ENCODE measurements at places on chromosomes 7 and 10.
A peak's percentile ranks its signal among the peaks of the same experiment; 100 is the strongest.

- DNase-seq = no peak
Measured at GRCh38 chr10:95388109-95388471, 97.3 kb upstream of the PDLIM1 start.

DNA sequence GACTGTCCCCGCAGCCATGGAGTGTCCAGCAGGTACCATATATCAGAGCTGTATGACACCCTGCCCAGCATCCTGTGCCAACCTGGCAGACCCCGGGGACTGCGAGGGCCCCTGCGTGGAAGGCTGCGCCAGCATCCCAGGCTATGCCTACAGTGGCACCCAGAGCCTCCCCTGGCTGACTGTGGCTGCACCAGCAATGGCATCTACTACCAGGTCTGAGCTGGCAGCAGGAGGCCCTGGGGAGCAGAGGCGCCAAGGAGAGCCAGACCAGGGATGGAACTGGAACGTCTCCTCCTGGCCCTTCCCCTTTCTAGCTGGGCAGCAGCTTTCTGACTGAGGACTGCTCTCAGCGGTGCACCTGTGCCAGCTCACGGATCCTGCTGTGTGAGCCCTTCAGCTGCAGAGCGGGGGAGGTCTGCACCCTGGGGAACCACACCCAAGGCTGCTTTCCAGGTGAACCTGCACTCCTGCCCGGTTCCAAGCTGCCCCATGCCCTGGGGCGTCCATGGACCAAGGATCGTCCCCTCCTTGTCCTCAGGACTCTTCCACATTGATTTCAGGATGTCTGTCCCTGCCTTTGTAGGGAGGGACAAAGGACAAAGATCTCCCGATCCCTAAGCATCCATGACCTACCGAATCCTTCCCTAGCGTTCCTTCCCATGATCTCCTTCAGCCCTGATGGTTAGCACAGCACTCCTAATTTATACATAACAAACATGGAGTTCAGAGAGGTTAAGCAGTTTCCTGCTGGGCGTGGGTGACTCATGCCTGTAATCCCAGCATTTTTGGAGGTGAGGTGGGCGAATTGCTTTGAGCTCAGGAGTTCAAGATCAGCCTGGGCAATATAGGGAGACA is 33.3 kb downstream of the EPHB4 start:
- no peak for DNase-seq

DNA sequence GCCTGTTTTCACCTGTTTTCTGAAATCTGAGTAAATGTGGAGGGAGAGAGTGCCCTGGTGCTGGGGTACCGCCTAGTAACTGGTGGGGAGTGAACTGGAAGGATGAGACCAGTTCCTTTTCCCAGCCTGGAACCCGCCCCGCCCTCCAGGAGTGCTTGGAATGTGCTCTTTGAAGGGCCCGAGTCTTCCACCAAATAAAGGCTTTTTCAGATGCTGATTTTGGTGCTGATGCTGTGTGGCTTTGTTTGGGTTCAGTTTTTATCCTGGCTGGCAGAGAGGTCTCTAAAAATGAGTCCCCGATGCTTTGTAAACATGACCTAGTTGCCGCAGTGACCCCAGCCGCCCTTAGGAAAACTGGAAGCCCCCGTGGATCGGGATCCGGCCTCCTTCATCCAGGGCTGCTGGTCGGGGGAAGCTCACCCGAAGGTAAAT is 25.9 kb downstream of the FOXK1 start:
- no peak for DNase-seq

- DNase-seq = no peak
Measured at GRCh38 chr7:95725205-95725604, 47.1 kb upstream of the DYNC1I1 start.

DNA sequence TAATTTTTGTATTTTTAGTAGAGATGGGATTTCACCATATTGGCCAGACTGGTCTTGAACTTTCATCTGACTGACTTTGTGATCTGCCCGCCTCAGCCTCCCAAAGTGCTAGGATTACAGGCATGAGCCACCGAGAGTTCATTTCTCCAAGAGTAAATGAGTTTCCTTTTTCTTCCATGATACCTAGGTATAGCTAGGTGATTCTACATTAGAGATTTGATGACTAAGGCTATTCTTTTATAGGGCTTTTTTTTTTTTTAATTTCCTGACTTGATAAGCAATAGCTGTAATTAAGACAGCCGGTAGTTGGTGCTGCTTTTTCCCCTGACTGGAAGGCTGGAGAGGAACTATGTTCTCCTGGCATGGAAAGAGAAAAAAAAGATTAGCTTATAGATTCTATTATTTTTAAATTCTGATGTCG is 3.3 kb downstream of the PTPN12 start:
- DNase-seq = no peak

DNA sequence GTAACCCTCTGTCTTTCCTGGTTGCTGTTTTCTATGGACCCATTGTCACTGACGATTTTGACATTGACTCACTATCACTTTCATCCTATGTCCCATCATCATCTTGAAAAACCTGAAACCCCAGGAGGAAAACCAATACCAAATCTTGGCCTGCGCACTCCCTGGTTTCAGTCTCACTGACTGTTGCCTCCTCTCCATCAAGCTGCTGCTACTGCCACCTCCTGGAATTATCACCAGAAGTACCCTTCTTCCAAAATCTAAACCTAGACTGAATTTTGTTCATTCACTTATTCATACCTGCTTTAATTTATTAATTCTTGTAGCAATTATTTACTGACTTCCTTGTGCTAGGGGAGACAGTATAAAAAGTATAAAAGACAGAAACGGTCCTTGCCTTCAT is 44.5 kb upstream of the ACBD5 start:
- peak; percentile 11 for DNase-seq

DNA sequence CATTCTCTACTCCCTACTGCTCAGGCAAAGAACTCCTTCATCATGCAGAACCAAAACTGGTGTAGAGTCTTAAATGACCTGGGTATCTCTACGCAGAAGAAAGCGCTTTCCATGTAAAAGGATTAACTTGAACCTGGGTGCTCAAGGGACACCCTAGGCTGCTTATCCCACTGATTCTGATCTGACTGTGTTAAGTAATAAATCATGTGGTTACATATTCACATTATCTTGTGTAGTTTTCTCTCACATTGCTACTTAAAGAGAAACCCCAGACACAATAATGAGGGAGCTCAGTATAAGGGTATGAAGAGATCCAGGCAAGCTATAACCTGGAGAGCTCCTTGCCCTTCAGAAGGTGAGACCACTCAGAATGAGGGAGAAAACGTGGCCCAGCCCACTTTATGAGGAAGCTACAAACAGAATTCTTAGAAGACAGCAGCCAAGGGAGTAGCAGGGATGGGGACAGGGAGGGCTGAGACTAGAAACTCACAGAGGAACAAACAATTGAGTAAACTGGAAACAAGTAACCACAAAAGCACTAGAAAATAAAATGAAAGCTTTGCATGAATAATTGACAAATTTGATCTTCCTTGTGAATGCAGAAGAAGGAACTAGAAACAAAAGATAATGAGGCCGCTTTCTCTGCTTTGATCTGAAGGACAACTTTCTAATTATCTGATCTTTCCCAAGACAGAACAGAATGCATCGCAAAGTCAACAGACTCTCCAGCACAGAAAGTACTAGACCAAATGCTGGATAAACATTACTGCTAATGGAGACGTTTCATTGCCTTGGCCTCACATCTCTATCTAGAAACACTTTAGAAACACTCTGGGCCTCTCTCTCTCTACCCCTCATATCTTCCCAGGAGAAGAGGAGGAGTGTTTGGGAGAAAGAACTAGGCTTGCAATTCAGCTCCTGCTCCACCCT is 76.1 kb downstream of the LRRC17 start:
- peak; percentile 40 for DNase-seq

DNA sequence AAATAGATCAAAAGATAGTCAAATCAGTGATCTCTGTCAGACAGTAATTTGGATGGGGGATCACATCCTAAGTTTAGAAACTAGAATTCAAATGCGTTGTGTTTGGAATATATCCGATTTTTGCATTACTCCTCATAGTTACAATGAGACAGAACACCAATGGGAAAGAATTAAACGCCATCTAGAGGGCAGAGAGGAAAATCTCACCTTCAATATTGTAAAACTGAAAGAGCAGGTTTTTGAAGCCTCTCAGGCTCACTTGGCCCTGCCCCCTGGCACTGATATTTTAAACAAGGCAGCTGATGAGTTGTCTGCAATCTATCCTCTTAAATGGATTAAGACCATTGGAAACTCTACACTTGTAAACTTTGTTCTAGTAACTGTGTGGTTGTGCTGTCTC is 17.7 kb downstream of the FRG2B start:
- no peak for DNase-seq

DNA sequence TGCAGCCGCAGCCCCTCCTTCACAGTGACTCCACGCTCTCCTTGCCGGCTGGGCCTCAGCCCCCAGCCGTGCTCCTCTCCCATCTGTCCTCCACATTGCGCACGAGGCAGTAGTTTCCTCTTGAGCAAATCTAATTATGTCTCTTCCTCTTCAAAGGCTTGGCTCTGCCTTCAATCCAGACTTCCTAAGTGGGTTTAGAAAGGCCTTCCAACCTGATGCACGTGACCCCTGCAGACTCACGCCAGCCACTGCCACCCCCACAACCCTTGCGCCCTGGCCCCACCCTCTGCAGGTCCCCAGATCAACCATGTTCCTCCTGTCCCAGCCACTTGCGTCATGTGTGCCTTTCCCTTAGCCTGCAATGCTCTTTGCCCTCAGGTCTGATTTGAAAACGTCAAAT is 75.0 kb upstream of the ADAM12 start:
- no peak for DNase-seq

GRCh38 chr10:30505543-30506298 is 71.7 kb downstream of the MAP3K8 start:
- peak; percentile 64 for DNase-seq

DNA sequence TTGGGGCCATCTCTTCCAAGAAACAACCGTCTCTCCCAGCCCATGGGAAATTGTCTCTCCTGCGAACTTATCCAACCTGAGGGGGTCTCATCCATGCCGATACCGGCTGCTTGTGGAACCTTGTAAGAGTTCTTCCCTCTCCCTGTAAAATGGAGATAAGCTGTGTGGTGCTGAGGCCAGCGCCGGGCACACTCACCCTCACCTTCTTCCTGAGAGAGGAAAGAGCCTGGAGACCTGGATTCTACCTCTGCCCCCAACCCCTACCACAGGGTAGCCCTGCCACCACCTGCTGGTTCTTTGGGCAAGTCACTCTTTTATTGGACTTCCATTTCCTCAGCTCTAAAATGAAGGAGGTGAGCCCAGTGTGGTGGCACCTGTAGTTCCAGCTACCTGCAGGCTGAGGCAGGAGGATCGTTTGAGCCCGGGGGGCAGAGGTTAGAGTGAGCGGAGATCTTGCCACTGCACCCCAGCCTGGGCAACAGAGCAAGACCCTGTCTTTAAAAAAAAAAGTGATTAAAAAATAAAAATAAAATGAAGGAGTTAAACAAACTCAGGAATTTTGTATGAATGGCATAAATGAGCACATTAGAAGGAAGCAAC is 38.4 kb upstream of the PSAP start:
- no peak for DNase-seq

GRCh38 chr7:94223375-94224084 is 171.2 kb upstream of the COL1A2 start:
- no peak for DNase-seq

DNA sequence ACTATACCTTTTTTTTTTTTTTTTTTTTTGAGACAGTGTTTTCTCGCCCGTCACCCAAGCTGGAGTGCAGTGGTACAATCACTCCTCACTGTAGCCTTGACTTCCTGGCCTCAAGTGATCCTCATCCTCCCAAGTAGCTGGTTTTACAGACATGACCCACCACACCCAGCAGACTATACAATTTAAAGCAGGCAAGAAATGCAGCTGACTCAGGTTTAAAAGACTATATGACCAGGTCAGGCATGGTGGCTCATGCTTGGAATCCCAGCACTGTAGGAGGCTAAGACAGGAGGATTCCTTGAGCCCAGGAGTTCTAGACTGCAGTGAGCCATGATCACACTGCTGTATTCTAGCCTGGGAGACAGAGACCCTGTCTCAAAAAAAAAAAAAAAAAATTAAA is 89.5 kb upstream of the AUTS2 start:
- DNase-seq = no peak

- no peak for DNase-seq
Measured at GRCh38 chr10:31847515-31847914, 81.1 kb downstream of the ARHGAP12 start.

- no peak for DNase-seq
Measured at GRCh38 chr10:75265856-75266255, 30.1 kb upstream of the COMTD1 start.

- DNase-seq = no peak
Measured at GRCh38 chr10:93065675-93066543, 5.3 kb downstream of the CYP26C1 start.

DNA sequence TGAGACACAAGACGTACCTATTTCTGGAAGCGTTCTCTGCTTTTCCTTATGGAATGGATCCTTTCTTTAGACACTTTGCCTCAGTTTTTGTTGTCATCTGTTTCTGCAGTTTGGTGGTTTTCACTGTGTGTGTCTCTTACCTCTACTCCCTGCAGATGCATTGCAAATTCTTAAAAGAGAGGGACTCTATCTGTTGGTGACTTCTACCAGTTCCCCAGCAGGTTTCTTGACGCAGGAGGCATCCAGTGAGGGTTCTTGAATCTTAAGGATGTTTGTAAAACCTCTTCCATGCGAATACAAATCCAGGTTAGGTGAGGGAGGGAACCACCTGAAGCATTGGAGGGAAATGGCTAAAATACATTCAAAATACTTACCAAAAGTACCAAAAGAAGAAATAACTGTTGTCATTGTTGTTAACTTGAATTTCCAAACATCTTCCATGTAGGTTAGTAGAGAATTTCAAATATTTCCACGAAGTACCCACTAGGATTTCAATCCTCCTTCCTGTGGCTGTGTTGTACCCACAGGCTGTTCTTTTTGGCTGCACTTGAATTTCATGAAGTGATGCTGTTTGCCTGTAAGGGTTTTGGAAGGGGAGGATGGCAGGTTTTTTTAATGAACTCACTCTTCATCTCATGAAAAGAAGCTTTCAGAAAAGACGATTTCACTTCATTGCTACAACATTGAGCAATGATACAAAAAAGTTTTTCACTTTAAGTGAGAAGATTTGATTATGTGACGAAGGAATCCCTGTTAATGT is 32.2 kb downstream of the PLXDC2 start:
- no peak for DNase-seq

GRCh38 chr7:100573691-100574361 is at the start of gene SAP25:
TSS of gene SAP25 (minus strand) at chr7:100573900. CDS start at chr7:100573742, 158 bp downstream.
- no peak for DNase-seq

- DNase-seq = no peak
Measured at GRCh38 chr10:90960355-90960814, 39.5 kb upstream of the ANKRD1 start.

GRCh38 chr10:102812231-102812876 is 24.9 kb downstream of the CYP17A1 start:
- peak; percentile 62 for DNase-seq
